ENCODE measurements at places on chromosomes 1 and 21. TPM values are rescaled to one million over a fixed set of nuclear protein-coding genes. Genes with fewer than 3 reads are reported as not detected.

The IBA57 gene
- total RNA-seq = 5.6 TPM

DNA sequence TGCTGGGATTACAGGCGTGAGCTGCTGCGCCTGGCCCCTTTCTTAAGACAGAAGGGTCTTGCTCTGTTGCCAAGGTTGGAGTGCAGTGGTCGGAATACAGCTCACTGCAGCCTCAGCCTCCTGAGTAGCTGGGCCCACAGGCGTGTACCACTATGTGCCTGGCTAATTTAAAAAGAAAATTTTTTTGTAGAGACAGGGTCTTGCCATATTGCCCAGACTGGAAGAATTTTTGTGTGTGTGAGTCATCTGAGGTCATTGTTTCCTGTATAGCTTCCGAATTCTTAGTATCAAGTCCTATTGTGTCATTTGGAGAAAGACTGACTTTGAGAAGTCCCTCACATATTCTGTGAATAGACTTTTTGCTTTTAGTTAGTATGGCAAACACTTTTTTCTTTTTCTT lies 4.7 kb downstream of the SZRD1 start:
- DNase-seq = no peak

The AGT gene
- 15.3 TPM for total RNA-seq

- no peak for DNase-seq
Measured at GRCh38 chr1:216034506-216034905, 388.7 kb downstream of the USH2A start.

The ESRRG gene
- total RNA-seq = 5.4 TPM

GRCh38 chr1:7220007-7220406 lies 434.8 kb downstream of the CAMTA1 start:
- DNase-seq = peak; percentile 62

DNA sequence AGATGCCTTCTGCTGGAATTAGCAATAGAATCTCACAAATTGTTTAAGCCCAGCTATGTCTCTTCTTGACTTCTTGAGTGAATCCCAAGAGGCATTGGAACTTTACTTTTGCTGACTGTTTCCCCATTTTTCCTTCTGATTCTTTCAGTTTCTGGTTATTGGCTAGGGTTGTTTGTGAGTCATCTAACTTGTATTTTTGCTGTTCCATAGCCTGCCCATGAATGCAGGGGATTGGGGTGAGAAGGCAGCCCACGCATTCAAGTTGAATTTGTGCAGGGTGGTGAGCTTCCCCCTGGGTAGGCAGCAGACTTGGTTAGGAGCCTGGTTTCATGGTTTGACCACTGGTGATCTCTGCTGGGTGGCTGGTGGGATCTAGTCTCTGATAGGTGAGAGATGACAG lies 10.4 kb upstream of the KLF17 start:
- peak; percentile 57 for DNase-seq

GRCh38 chr1:32890516-32891240 lies 4.4 kb downstream of the HPCA start:
- no peak for DNase-seq

The PGLYRP4 gene
- not detected for total RNA-seq

- no peak for DNase-seq
Measured at GRCh38 chr1:44523593-44524591, 118.8 kb downstream of the RNF220 start.

DNA sequence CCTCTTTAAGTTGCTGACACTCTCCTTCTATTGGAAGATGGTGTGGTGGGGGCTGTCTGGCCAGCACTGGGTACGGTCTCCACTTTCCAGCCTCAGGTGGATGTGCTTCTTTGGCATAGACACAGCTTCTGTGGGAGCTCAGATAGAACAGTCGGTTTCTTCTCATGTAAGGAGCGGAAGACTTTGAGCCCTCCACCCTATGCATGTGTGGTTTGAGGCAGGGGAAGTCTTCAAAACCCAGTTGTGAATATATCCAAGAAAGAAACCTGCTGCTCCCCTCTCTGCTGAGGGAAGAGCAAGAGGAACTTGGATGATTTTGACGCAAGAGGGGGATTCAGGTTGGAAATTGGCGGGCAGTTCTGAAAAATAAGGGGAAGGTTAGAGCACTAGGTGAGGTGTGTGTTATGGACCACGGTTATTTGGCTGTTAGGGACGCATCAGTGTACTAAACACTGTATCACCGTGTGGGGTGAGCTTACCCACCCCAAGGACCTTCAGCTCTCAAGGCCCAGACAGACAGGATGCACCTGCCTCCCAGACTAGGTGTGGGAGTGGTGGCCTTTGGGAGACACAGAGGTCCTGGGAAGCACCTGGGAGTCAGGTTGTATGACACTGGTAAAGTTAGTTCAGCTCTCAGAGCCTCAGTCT lies 36.2 kb downstream of the IL6R start:
- no peak for DNase-seq

DNA sequence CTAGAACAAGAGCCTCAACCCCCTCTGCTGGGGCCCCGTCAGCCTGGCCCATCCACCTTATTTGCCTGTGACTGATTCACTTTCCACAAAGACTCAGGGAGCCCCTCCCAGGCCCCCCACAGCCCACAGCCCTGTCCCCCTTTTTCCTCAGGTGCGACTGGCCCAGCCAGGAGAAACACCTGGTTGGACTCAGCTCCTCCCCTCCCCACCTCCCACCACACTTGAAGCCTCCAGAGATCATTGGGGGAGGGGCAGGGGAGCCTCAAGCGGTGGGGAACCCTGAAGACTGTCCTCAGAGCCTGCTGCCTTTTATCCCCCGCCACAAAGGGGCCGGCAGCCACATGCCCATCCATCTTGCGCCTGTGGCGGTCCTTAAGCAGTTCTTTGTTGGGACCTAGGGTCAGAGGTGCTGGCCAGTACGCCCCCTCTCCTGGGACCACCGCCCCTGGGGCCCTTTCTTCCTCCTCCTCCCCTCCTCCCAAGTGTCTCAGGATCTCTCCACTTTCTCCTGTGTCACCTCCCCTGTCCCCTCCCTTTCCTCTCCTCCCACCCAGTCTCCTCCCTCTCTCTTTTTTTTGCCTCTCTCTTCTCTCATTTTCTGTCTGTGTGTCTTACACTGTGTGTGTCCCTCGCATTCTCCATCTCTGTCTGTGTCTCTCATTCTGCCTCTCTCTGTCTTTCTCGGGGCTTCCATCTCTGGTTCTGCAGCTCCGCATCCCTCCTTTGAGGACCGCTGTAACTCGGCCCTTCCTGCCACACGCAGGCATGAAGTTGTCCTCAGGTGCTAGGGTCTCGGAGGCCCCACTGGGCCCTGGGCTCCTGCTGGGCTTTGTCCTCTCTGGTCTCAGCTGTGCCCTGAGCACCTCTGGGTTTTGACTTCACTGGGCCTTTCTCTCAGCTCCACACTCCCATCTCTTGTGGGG lies 12.2 kb downstream of the CRABP2 start:
- DNase-seq = no peak

DNA sequence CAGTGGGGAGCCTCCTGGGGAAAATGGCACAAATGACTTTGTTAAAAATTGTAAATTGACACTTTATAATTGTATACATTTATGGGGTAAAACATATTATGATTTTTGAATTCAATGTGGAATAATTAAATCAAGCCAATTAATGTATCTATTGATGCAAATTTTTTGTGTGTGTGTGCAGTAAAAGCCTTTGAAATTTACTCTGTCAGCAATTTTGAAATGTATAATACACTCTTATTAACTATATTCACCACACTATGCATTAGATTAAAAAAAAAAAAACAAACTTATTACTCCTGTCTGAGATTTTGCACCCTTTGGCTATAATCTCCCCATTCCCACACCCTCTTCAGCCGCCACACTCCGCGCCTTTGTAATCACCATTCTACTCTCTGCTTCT lies 119.2 kb downstream of the S1PR1 start:
- peak; percentile 7 for DNase-seq

The SELL gene
- 11.9 TPM for total RNA-seq

The SYNC gene
- 201 TPM for total RNA-seq

The WNT3A gene
- total RNA-seq = not detected

DNA sequence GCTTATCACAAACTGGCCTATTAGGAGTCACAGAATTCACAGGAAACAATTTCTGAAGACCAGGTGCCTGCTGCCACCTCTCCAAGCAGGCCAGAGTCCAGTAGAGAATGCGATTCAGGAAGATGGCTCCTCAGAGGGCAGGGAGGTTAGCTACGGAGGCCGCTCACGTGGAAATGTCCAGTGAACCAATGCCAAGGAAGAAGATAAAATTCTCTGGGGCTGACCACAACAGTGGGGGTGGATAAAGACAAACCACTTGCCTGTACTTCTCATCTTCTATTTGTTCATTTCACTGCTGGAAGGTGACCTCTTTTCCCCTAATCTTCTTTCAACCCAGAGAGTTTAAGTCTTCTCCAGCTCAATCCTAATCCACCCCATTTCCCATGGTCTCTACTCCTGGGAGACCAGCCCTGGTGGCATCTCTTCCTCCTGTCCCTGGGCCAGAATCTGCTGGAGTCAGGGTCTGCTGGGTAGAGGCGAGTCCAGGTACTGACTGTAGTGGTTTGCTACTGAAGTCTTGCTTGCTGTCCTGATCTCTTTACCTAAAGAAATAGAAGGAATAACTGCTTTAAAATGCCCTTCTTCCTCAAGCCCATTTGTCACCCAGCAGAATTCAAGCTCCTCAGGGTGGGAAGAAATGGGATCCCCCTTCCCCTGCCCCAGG lies 3.2 kb downstream of the PSRC1 start:
- DNase-seq = no peak

DNA sequence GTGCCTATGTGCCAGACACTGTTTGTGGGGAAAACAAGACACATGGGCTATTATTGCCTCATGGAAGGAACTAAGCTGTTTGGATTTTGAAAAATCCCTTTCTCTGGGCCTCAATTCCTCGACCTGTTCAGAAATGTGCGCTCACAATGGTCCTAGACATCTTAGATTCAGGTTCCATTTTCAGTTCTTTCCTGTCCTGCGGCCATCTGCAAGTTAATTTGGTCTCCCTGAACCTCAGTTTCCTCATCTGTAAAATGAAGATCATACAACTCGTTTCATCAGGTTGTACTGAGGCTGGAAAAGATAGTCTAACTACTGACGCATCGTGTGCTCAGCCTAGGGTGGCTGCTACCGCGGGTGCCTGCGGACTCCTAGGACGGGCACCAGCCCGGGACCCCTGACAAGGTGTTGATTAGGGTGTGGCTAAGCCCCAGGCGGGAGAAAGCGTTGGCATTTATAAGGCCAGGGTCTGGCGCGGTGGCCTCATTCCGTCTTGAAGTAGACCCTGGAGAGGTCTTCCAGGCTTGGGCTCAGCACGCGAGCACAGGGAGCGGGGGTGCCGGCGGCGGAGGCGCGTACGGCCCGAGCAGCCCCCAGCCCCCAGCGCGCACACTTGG lies 493 bp upstream of the ELOA start:
- DNase-seq = no peak

DNA sequence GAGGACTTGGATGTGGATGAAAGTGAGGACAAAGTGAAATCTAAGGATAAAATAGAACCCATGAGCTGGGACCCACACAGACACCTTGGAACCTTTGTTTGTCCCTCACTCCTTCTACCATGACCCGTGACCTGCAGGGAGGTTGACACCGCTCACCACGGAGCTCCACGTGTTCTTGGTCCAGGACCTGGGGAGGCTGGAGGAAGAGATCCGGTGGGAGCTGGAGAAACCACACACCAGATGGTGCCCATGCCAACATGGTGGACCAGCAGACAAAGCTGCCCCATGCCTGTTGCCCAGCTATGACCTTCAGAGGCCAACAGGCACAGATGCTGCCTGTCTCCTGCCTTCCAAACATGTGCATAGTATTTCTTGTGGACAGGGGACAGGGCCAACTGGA lies 721.9 kb downstream of the PTPRU start:
- no peak for DNase-seq

DNA sequence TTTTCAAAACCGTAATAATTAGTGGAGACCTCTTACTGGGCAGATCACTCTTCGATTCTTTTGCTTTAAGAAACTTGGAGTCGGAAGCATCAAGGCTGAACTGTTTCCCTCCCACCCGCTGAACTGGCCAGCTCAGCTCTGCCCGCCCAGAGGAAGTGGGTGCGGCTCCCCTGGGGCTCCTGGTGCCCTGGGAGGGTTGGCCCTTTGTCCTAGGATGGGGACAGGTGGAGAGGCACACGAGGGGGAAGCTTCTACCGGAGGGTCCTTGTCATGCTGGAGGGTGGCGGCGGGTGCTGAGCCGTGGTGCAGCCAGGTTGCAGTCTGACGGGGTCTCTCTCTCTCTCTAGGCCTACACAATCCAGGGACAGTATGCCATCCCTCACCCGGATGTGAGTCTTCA lies 64.3 kb upstream of the COL6A1 start:
- DNase-seq = no peak

The SLC22A15 gene
- total RNA-seq = 1.8 TPM

DNA sequence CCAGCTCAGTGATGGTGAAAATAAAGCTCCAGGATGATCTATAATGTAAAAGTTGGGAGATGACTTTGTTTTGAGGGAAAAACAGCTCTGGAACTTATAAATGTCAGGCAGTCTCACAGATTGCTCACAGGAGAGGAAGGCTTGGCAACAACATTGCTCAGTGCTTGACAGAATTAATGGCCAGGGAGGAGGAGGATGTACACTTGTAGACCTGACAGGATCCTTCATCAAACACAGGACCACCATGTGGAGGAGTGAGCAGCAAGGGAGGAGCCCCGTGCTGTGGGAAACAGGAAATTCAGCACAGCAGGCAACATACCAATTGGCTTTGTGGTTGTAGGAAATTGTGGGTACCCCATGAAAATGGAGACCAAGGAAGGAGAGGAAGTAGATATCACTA lies 291.8 kb upstream of the CAMK1G start:
- DNase-seq = peak; percentile 68

- no peak for DNase-seq
Measured at GRCh38 chr1:58778385-58779000, 5.4 kb downstream of the JUN start.

The TIE1 gene
- 51.1 TPM for total RNA-seq

- DNase-seq = no peak
Measured at GRCh38 chr1:150194381-150195031, 41.4 kb downstream of the ANP32E start.

The MTMR11 gene
- total RNA-seq = 9.9 TPM

DNA sequence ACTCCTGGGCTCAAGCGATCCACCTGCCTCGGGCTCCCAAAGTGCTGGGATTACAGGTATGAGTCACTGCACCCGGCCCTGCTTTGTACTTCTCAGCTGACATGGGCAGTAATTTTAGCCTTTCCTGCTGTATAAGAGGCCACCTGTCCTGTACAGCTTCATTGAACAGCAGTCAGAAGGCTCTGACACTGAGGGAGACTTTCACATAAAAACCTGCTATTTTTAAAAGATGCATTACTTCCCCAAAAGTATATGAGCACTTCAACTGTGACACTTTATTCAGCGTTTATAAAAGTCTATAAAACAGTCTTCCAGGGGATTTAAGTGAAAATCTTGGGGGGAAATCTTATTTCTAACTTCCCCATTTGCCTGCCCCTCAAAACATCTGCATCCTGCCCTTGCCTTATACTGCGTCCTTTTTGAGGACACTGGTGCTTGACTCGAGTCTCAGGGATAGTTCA lies 17.6 kb downstream of the RNU5D-1 start:
- no peak for DNase-seq

Measured in esophagus muscularis mucosa (tissue), 4 donors.